ENCODE measurements at places on chromosomes 16 and 17. TPM values are rescaled to one million over a fixed set of nuclear protein-coding genes. Genes with fewer than 3 reads are reported as not detected.

DNA sequence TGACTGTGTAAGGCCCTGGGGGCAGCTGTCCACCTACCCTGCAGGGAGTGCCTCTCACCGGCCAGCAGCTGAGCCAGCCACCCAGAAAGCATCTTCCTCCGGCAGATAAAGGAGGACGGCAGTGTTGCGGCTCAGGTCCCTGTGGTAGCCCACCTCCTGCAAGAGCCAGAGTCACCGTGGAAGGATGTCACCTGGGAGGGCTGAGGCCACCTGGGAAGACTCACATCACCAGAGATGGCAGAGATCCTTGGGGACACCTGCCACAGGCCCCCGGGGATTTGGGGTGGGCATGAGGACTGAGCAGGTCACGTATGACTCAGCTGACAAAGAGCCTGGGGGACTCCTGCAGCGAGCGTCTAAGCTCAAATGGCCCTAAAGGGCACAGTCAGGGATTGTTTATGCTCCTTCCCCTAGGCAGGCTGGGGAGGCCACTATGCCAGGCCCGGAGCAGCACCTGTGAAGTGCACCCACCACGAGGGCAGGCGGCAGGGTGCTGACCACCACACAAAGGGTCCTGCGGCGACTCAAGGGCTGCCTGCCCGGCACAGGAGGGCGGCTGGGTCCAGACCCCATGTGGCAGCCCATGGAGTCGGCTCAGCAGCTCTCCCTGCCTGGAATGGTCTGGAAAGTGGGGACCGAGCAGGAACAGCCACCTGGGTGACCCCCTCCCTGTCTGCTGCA is 44.1 kb downstream of the TNFRSF13B start:
- no peak for DNase-seq

GRCh38 chr17:7997186-7997585 is 5.2 kb upstream of the GUCY2D start:
- DNase-seq = no peak

DNA sequence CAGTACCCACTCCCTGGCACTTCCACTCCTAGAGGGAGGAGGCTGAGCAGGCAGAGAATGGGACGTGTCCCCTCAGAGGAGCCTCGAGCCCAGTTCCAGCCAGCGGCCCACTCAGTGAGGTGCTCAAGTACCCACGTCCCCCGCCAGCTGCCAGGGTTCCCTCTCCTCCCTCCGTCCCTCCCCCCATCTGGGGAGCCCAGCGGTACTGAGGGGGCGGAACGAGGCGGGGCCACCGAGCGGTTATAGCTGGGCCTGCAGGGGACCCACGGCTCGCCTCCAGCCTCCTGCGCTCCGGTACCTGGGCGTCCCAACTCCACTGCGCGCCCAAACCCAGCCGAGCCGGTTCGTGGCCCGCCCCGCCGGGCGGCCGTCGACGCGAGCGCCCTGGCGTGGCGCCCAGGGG is at the start of gene NPW:
Gene NPW, plus strand, starts transcription at position 268 of the 403 bp plus-strand sequence.
- no peak for DNase-seq

GRCh38 chr16:23837553-23838308 is 1.9 kb downstream of the PRKCB start:
- no peak for DNase-seq

- no peak for DNase-seq
These were observed 9.3 kb downstream of the PDF start for GRCh38 chr16:69321080-69321479.

DNA sequence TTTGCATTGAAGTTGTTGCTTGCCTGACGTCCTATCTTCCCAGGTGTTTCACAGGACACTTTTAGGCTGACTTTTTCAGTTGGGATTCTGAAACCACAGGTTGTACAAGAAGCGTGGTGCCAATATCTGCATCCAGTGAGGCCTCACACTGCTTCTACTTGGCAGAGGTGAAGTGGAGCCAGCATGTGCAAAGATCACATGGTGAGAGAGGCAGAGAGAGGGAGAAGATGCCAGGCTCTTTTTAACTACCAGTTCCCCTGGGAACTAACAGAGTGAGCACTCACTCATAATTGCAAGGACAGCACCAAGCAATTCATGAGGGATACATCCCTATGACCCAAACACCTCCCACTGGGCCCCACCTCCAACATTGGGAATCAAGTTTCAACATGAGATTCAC is 5.8 kb upstream of the ABCA6 start:
- DNase-seq = no peak

RSKR gene
- polyA plus RNA-seq = 11.4 TPM

FAM20A gene
- polyA plus RNA-seq = 8.2 TPM

PRR29 gene
- 2.4 TPM for polyA plus RNA-seq

DNA sequence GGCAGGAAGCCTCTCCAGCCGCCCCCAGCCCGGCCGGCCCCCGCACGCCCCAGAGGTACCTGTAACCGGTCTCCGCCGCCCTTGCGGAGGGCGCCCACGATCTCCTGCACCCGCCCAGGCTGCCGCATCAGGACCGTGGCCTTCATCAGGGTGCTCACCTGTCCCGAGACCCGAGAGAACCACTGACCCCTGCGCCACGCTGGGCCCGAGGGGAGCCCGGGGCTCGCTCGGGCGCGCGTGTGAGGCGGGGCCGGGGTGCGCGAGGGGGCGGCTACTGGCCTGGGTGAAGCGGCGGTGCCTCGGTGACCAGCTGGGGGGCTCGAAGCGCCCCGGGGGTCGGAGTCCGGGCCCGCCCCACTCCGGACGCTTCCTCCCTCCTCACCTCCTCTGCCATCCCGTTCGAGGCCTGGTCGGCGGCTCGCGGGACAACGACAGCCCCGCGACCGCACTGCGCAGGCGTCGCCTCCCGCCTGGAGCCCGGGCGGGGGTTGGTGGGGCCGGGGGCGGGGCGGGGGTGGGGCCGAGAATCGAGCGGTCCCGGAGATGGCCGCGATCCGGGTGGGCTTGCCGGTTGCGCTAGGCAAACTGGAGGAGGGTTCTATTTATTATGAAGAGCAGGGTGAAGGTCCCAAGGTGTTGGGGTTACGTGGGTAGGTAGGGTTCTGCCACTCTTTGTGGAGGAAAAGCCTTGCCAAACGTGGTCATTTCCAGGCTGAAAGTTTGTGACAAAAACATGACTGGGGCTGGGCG is at the start of gene NT5C3B:
Gene NT5C3B, minus strand, starts transcription at position 433 of the 750 bp plus-strand sequence. Its CDS starts 39 bp downstream, at position 394.
- peak; percentile 55 for DNase-seq

DNA sequence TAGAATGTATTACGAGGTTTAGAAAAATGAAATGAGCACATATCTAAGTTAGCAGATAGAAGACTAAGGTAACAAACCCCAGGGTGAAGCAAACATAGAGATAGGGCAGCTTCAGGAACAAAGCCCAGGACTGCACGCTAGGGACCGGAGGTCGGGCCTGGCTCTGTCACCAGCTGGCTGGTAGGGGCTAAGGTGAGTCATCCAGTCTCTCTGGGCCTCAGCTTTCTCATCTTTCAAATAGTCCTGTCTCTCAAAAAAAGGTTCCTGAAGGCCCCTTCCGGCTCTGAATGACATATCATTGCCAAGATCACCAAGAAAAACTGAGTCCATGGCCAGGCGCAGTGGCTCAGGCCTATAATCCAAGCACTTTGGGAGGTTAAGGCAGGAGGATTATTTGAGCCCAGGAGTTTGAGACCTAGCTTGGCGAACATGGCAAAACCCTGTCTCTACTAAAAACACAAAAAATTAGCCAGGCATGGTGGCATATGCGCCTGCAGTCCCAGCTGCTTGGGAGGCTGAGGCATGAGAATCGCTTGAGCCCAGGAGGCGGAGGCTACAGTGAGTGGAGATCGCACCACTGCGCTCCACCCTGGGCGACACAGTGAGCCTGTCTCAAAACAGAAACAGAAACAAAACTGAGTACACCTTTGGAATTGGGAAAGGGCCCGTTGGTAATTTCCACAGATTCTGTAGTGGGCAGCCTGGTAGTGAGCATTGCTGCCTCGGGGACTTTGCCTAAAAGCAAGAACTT is 26.0 kb downstream of the PKD1L3 start:
- no peak for DNase-seq

DNA sequence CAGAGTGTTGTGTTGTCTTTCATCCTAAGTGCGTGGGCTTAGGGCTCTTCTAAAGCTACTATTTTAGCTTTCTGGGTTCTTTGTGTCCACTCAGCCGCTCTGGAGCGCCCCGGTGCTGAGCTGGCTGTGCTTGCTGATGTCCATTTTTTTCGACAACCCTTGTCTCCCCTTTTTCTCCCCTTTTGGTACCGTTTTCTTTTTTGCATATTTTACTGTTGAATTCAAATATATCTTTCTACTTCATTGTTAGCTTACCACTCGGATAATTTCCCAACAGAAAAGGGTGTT is 1.2 kb downstream of the SRRM2 start:
- peak; percentile 19 for DNase-seq

THUMPD1 gene
- 38.0 TPM for polyA plus RNA-seq

GRCh38 chr17:72462814-72463213 is 342.0 kb downstream of the SOX9 start:
- no peak for DNase-seq

- DNase-seq = no peak
These were observed 57.9 kb upstream of the FOXF1 start for GRCh38 chr16:86452451-86452850.

ABCC12 gene
- 0.36 TPM for polyA plus RNA-seq

- no peak for DNase-seq
These were observed 53.3 kb downstream of the GNAO1 start for GRCh38 chr16:56244612-56245011.

CHST5 gene
- not detected for polyA plus RNA-seq
